ENCODE measurements at places on chromosomes 2 and 18. TPM values are rescaled to one million over a fixed set of nuclear protein-coding genes. Genes with fewer than 3 reads are reported as not detected.

The ZNF804A gene
- polyA plus RNA-seq: 10.8 TPM

The KYNU gene
- polyA plus RNA-seq: not detected

The SPP2 gene
- polyA plus RNA-seq: not detected

The ITGA6 gene
- 2.0 TPM for polyA plus RNA-seq

The ACMSD gene
- not detected for polyA plus RNA-seq
